ENCODE measurements at places on chromosomes 4 and X.
A peak's percentile ranks its signal among the peaks of the same experiment; 100 is the strongest.

GRCh38 chr4:107552306-107552705 lies 167.7 kb downstream of the PAPSS1 start:
- DNase-seq: peak; percentile 7

DNA sequence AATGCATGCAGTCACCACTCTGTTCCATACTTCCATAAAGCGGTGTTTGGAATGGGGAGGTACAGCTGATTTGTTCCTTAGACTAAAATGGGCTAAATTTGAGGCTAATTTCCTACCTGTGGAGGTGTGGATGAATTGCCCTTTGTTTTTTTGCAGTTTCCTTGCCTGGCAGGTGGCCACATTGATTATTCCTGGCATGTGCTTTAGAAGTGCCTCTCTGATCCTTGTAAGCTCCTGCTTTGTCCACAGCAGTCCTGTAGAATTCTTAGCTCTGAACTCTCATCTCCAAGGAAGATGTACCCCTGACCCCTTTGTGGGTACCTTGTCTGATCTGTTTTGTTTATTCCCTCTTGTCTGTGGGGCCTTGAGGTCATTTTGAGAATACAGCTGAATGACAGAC lies 136.8 kb downstream of the ADGRL3 start:
- no peak for DNase-seq

GRCh38 chrX:129983575-129984110 lies 1.2 kb downstream of the BCORL1 start:
- DNase-seq: peak; percentile 13

GRCh38 chr4:26372525-26373172 lies 51.8 kb downstream of the RBPJ start:
- peak; percentile 67 for DNase-seq

GRCh38 chr4:8333726-8334460 lies 64.3 kb downstream of the HTRA3 start:
- DNase-seq: no peak

GRCh38 chr4:10007793-10008608 lies 13.3 kb downstream of the SLC2A9 start:
- DNase-seq: no peak

Data from fibroblast of skin of back (primary cell).